ENCODE measurements at places on chromosomes 5 and 9. TPM values are rescaled to one million over a fixed set of nuclear protein-coding genes. Genes with fewer than 3 reads are reported as not detected.

TXNDC8 gene
- total RNA-seq = not detected

ARL10 gene
- total RNA-seq = 27.9 TPM

SH3TC2 gene
- not detected for total RNA-seq

GHR gene
- total RNA-seq = not detected

FBP1 gene
- total RNA-seq = 3.4 TPM

GDNF gene
- not detected for total RNA-seq

PLPP6 gene
- 14.3 TPM for total RNA-seq

FAM163B gene
- total RNA-seq = not detected

PCDHGA11 gene
- total RNA-seq = 1.5 TPM

FAM53C gene
- total RNA-seq = 29.8 TPM

NUP155 gene
- total RNA-seq = 33.8 TPM

PCDHB14 gene
- total RNA-seq = 0.10 TPM

WHRN gene
- 95.7 TPM for total RNA-seq

CXCL14 gene
- total RNA-seq = not detected

EPB41L4B gene
- total RNA-seq = 2.5 TPM

SLC36A3 gene
- not detected for total RNA-seq

LRRC26 gene
- not detected for total RNA-seq

CRHBP gene
- 0.62 TPM for total RNA-seq

IRX1 gene
- not detected for total RNA-seq

SLC25A25 gene
- total RNA-seq = 12.4 TPM

All from B cell (primary cell).